Natural killer cell treated with Interleukin-12 subunit alpha and Interleukin-12 subunit beta and Interleukin-15 and Interleukin-18, amount 100 ng/mL, for 72 hours (primary cell): ENCODE measurements at places on chromosomes 7 and 10. TPM values are rescaled to one million over a fixed set of nuclear protein-coding genes. Genes with fewer than 3 reads are reported as not detected.

GRCh38 chr7:123242467-123243092 lies 42.8 kb upstream of the SLC13A1 start:
- DNase-seq, result no peak

DNA sequence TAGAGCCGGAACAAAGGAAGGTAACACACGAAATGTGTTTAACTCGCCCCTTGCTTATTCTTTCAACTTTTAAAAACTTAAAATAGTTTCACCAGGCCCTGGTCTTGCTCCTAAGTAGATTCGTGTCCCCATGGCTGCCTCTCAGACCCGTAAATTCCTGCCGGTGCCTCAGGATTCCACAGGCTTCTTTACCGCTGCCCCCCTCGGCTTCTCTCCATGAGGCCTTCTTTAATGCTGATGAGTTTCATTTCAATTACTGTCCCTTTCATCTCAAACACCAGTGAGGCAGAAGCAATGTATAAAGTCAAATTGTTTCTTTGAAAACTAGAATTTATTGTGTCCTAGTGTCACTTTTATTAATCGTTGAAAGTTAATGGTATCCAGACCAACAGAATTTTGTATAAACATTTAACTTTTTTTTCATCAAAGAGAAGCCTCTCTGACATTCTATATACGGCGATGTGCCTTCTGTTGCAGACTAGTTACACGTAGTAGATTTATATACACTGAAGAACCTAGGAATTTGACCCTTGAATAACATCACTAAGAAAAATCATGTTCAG lies 225.2 kb downstream of the C7orf25 start:
- DNase-seq, result no peak

GRCh38 chr10:89337484-89337883 lies 9.7 kb downstream of the IFIT3 start:
- DNase-seq, result peak; percentile 70

DNA sequence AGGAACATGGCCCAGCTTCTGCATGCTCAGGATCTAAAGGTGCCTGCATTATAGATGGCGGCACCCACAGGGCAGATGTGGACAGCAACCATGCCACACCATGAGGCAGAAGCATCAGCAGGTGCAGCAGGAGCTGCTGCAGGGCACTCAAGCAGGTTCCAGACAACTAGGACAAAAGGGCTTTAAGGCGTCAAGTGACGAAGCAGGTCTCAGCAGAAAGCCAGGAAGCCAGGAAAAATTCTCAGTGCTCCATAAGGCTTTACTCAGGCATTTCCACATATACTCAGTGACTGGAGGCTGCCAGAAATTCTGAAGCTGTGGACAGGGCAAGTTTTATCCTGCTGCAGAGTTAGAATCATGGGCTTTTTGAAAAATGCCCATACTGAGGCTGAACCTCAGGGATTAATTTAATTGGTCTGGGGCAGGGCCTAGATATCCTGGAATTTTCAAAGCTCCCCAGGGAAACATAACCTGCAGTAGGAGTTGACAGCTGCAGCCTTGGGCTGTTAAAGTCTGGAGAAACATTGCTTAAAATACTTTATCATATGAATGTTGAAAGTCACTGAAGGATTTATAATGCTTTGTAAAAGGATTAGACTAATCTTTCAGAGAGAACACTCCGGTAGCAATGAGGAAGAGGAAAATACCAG lies 68.1 kb upstream of the RNF148 start:
- no peak for DNase-seq

- no peak for DNase-seq
Observed at GRCh38 chr10:78540355-78541076, 506.9 kb downstream of the RPS24 start.

Gene PRDX3
- 137 TPM for total RNA-seq
